ENCODE measurements at places on chromosomes 1 and 21.
A peak's percentile ranks its signal among the peaks of the same experiment; 100 is the strongest.

DNA sequence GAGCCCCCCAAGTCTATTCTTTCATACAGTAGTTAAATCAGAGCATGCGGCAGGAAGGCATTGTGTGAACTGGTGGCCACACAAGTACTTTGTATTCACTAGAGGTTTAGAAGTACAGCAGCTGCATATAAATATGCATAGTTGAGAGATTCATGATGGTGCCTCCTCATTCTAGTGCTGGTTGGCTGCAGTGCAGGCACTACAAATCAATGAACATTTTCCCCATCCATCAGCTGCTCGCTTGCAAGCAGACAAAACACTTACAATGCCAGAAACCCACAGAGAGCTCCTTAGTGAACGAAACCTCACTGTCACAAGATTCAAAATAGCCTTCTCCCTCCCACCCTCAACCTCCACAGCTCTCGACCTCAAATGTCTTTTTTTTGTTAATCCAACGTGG lies 726.2 kb downstream of the USP25 start:
- DNase-seq, result no peak

DNA sequence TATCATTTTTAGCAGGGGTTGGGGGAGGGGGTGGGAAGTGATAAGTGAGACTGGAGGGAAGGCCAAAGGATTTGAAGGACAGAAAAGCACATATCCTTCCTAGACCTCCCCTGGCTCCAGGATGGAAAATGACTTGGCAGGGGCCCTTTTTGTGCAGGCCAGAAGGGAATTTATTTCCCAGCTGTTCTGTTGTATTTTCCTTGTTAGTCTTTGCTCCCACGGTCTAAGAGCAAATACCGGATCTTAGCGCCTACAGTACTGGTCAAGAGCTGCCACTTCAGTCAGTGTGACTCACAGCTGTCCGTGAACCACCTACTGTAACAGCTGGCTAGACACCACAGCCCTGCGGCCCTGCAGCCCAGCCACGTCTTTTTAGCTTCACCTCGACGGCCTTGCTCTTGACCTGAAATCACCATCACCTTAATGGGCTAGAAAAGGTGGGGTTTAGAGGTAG lies 51.0 kb upstream of the ERRFI1 start:
- DNase-seq, result no peak

- peak; percentile 66 for DNase-seq
Observed at GRCh38 chr1:18100491-18101063, 7.0 kb upstream of the IGSF21 start.

GRCh38 chr21:34559089-34559631 lies 47.1 kb upstream of the KCNE1 start:
- no peak for DNase-seq

- no peak for DNase-seq
Observed at GRCh38 chr1:202821467-202821866, 10.7 kb downstream of the PCAT6 start.

- no peak for DNase-seq
Observed at GRCh38 chr1:13899856-13900255, 199.9 kb downstream of the PRDM2 start.

- peak; percentile 55 for DNase-seq
Observed at GRCh38 chr1:202624781-202625108, 85.5 kb downstream of the SYT2 start.

DNA sequence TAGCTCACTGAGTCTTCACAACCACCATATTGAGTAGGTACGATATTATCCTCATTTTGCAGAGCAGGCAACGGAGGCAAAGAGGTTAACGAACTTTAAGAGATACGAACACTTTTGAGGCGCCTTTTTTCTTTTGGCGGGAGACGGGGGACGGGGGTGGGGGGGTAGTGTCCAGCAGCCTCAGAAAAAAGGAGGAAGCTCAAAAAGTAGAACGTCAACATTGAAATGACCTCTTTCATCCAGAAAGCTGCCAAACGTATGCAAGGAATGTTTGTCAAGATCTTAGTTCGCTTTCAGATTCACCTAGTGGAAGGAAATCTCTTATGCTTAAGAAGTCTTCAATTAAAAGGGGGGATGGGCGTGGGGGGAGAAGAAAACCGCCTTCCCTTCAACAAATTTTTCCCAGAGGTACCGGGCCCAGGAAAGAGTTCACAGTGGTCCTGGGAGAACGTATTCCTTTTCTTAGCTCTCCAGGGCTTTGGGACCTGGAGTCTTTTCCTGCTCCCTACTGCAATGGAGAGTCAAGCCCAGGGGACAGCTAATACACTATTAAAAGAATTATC lies 1.1 kb upstream of the PCAT6 start:
- DNase-seq, result peak; percentile 13

DNA sequence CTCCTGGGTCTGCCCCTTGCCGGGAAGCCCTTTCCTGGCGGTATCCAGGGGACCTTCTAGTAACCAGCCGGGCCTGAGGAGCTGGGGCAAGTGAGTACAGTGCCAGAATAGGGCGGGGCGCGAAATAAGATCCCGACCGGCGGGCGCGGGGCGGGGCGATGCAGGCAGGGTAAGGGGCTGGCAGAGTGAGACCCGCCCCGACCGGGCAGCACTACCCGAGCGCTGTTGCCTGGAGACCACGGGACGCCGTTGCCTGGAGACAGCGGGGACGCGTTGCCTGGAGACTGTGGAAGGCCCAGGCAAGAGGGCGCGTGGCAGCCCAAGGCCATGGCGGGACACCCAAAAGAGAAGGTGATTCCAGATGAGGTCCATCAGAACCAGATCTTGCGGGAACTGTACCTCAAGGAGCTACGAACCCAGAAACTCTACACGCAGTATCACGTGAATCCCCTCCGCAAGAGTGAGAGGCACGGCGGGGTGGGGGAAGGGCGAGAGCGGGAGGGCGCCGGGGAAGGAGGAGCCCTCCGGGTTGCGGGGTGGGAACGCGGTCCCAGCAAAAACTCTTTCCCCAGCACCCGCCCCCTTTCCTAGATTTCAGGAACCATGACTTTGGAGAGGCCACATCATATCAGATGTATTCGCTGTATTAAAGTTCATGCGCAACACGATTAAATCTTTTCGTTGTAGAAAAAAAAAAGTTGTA lies 24.3 kb downstream of the EBNA1BP2 start:
- DNase-seq, result peak; percentile 73

DNA sequence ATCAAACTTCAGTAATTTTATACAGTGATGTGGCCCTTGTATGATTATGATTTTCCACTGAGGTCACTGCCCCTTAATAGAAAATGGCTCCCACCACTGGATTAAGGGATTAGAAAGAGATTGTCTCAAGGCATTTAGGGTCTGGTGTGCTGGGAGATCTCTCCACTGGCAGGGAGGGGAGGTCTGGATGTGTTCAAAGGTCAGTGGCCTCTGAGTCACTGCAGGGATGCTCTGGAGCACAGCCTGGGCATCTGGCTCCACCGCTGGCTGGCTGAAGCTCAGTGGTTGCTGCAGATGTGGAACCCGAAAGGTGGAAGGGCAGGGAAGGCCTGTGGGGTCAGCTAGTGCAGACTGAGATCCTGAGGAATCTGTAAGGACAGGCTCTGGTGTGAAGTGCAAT lies 18.3 kb upstream of the CHI3L1 start:
- no peak for DNase-seq

DNA sequence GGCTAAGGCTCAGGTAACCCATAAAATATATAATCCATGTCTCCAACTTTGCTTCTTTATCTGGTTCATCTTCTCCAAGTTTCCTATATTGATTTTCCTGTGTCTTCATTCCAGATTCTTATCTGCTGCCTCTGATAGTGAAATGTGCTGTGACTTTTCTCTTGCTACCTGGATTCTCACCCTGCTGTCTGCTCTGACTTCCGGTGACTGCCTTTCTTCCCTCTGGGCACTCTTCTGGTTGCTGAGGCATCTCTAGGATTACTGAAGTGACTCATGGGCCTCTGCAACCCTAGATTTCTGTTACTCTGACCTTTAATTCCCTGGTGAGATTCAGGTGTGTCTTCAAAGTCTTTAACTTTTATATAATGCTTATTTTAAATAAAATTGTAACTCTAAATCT lies 46.9 kb downstream of the GIPC2 start:
- no peak for DNase-seq

GRCh38 chr21:42830456-42831455 lies 48.6 kb downstream of the WDR4 start:
- peak; percentile 80 for DNase-seq

DNA sequence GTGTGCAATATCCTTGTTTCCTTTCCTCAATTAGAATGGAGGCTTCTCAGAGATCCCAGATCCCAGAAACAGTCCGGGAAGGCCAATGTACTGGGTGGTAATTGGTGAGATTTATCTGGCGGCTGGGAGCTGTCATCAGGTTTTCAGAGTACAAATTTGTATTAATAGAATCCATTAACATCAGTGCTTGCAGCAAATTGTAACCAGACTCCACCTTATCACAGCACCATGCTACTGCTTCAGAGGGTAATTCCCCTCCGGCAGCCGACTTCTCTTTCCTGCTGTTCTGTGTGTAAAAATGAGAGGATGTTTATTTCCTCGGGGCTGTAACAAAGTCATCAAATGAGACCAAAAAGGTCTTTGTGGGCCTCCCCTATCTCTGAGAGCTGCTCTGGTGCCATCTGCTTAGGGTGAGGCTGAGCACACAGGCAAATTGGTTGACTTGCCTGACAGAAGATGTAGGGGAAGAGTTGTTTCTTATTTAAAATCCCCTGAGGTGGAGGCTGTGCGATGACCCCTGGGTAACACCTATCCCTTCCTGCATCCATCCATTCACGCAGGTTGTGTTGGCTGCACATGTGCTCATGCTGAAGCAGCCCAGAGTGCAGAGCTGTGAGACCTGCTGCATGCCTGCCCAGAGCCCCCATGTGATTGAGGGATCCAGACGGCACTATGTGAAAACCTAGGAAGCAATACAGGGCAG lies 19.2 kb downstream of the NFASC start:
- no peak for DNase-seq

- DNase-seq, result no peak
Observed at GRCh38 chr21:25871566-25871965, 136.8 kb downstream of the GABPA start.

Measured in common myeloid progenitor, CD34-positive (primary cell).